Glutamatergic neuron (in vitro differentiated cells): ENCODE measurements at places on chromosomes 13 and 19.

- no peak for DNase-seq
These were observed 607.6 kb downstream of the SLITRK1 start for GRCh38 chr13:83274679-83275078.

DNA sequence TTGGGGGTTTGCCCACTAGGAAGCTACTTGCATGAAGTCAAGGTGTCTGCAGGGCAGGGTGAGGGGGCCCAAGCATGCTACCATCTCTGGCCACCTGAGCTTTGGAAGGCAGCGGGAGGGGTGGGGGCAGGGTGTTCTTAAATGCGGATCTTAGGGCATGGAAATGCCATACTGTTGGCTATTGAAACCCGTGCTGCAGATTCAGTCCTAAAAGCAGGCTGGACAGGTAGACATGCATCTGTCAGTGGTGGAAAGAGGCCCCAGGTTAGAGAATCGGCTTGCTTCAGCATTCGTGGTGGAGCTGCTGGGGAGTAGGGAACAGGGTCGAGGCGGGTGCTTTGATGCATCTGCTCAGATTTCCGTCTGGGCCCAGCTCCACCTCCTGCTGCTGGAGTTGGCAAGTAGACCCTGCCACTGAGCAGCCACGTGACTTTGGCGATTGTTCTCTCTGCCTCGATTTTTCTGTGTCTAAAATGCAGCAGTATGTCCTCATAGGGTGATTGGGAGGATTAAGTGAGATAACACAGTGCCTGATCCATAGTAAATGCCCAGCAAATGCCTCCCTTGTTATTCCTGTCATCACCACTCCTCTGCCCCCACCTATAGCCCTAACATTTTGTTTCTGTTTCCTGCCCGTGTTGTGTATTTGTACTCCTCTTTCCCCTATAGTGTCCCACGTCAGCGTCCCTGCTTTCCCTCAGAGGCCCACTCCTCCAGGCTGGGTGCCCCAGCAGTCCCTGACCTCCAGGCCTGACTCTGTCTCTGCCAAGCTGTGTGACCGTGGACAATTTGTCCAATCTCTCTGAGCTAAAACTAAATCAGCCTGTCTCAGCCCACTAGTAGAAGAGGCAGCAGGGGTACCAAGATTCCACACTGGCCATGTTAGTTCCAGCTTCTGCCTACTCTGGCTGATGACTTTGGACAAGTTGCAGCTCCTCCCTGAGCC is 5.8 kb downstream of the PPP1R37 start:
- no peak for DNase-seq

DNA sequence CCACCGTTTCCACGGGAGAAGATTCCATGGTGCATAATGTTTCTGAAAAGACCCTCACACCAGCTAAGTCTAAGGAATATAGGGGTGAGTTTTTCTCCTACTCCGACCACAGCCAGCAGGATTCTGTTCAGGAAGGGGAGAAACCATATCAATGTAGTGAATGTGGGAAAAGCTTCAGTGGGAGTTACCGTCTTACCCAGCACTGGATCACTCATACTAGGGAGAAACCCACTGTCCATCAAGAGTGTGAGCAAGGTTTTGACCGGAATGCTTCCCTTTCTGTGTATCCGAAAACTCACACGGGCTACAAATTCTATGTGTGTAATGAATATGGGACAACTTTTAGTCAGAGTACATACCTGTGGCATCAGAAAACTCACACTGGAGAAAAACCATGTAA is 19.1 kb downstream of the ZNF473 start:
- DNase-seq, result no peak

DNA sequence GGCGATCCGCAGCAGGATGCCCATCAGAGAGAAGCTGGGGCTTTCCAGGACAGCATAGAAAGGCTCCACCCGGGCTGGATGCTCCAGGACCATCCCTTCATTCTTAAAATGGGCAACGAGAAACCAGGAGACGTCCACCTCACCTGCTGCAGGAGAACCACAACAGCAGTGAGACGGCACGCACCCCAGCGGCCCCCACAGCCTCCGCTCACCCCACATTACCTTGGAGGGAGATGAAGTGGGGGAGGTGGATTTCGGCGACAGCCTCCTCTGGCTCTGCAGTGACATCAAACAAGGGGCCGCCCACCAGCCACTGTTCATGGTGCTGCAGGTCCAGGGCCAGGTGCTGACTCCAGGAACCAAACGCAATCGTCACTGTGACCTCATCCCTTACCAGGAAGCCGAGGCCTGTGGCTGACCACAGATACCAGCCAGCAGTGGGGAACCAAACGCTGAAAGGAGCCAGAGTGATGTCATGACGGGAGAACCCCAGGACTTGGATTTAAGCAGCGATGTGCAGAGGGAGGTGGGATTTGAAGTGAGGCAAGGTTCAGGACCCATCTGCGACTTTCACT is 25.1 kb downstream of the CARD8 start:
- no peak for DNase-seq

DNA sequence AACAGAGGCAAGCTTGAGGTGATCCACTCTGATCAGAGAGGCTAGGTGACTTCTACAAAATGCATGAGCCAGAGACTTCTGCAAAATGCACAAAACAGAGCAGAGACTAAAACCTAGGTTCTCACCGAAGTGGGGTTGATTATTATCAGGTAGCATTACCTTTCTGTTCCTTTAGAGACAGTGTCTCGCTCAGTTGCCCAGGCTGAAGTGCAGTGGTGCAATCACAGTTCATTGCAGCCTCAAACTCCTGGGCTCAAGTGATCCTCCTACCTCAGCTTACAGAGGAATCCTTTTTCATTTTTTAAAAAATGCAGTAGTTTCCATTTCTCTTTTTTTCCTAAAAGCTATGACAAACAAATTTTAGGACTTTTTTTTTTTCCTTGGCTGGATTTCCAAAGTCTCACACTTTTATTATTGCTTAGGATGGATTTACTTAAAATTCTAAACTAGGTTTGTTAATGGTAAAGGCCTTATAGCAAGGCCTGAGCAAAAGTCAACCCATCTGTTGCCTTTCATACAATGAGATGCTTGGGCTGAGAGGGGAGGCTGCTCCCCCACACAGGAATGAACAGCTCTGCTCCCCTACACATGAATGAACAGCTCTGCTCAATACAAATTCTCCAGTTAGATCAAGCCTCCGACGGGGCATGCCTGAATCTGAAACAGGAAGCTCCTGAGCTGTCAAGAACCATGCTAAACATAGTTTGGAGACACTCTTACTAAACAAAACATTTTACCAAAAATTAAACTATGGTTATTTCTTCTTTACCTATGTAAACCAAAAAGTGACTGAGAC is 18.8 kb upstream of the TNFRSF19 start:
- no peak for DNase-seq

- no peak for DNase-seq
These were observed 374.6 kb upstream of the ARGLU1 start for GRCh38 chr13:106942563-106942962.

DNA sequence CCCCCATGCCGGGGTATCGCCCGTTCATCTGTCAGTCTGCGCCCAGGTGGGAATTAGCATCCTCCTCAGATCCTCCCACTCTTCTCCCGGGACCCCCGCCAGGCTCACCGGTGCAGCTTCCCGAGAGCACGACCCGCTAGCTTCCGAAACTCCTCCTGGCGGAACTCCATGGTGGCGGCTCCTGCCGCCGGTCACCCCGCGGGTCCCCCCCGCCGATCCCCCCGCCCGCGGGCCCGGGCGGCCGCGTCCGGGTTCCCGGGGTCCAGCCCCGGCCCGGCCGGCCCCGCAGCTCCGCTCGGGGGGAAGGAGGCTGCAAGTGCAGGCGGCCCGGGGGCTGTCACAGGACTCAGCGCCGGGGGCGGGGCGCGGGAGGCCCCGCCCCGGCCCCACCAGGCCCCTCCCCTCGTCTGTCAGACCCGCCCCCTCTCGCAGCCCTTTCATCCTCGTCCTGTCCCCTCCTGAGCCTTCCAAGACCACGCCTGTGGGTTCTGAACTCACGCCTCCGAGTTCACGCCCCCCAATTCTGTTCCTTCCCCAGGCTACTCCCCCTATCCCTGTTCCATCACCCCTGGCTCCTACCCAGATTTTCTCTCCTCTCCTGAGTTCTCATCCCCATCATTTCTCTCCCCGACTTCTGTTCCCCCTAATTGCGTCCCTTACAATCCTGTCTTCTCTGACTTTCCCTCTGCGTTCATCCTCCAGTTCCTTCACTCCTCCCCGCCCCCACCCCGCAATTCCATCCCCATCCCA is at the start of gene SLC17A7:
Gene SLC17A7 (minus strand): TSS at position 318 of the 750 bp plus-strand sequence. CDS start 148 bp downstream, at position 170.
- DNase-seq, result peak; percentile 87

DNA sequence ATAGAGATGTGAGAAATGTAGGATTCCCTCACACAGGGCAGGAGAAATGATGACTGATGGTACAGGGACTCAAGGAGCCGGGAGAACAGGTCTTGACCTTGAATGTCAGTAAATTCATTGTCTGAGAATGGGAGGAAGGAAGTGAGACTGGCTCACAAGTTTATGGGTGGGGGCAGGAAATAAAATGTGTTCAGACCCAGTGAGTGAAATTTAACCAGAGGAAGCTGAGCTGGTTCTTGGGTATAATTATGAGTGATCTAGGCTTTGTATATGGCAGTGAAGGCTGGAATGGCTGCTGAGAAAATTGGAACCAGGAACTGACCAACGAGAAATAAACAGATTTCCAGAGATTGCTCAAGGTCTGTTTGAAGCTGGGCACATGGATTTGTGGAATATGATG is 6.3 kb upstream of the IGSF23 start:
- DNase-seq, result no peak

- DNase-seq, result no peak
These were observed 7.7 kb upstream of the CRTC1 start for GRCh38 chr19:18675779-18676178.

DNA sequence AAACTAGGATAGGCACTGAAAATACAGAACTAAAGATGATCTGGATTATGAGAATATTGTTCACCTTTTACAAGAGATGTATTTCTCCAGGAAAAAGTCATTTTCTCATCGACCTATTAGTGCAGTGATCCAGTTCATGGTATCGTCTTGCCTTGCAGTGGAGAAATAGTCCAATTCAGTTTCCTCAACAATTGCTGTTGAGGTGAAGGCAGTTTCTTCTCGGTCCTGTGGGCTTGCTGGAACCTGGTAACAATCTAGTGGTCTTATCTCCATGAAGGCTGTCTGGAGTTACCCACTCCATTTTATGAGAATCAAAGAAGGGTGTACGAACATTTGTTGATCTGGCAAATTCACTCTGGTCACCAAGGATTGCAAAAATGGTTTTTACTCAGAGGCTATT is 266.8 kb downstream of the LHFPL6 start:
- no peak for DNase-seq

DNA sequence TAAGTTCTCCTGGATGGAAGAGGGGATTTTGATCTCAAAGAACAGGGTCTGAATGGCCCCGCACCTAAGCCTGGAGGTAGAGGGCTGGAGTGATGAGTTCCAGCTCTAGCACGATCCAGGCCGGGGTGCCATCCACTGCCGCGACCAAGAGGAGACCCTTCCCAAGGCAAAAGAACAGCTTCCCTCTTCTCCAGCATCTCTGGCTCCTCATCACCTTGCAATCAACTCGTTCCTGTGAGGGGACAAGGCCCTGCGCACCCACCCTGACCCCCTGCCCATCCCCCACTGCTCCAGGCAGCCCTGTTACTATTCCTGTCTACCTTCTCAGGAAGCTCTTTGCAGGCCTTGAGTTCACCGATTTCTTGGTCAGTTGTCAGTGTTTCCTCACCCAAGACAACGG is 17.8 kb downstream of the COL4A1 start:
- DNase-seq, result no peak

- DNase-seq, result no peak
These were observed 4.4 kb downstream of the ZMYM2 start for GRCh38 chr13:19962894-19963293.

DNA sequence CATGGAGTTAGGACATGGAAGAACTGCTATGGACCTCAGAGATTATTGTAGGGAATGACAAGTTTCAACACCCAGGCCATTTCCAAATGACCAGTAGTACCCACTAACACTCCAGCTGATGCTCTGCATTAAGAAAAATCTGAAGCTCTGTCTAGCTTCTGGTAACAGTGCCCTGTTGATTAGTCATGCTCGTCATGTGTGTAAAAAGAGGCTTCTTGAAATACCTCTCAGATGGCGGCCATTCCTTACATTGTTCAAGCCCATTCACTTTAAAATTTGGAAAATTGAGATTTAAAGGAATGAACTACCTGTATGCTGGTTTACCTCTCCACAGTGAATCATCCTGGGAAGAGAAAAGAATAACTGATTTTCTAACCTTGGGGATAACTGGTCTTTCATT is 527.9 kb upstream of the ARGLU1 start:
- DNase-seq, result no peak

- no peak for DNase-seq
These were observed 626 bp upstream of the BCL3 start for GRCh38 chr19:44747739-44748425.

GRCh38 chr19:19034204-19034624 is 811 bp downstream of the ARMC6 start:
- peak; percentile 62 for DNase-seq

- DNase-seq, result no peak
These were observed 14.4 kb upstream of the CYP2A7 start for GRCh38 chr19:40896418-40896796.

DNA sequence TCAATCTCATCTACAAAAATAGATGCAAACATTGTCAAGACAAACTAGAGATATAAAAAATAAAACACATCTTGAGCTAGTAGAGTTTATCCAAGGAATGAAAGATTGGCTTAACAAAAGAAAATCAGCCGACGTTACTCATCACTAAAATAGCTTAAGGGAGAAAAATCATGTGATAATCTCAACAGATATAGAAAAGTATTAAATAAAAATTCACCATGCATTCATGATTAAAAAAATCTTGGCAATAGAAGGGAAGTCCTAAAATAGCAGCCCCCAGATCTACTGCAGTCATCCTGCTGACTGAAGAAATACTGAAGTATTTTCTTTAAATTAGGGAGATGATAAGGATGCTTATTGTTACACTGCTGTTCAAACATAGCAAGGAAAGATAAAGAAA is 12.6 kb upstream of the DCLK1 start:
- DNase-seq, result no peak

DNA sequence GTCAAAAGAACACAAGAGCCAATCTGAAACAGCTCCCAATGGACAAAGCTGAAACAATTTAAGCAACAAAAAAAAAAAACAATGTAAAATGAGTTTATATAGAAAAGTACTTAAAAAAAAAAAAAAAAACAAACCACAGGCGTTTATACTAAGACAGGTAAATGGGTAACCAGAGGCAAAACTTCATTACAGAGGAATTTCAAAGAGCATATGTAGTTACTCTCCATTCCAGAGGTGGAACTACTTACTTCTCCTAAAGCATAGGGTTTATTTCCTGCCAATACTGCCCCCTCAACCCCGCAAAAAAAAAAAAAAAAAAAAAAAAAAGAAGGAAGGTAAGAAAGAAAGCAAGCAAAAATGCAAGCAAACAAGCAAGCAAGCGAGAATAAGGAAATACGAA is 132.9 kb downstream of the LIG4 start:
- no peak for DNase-seq

- DNase-seq, result no peak
These were observed 153.1 kb downstream of the RGCC start for GRCh38 chr13:41610404-41610803.

GRCh38 chr19:46426506-46427162 is 2.1 kb downstream of the PNMA8C start:
- peak; percentile 94 for DNase-seq
